ENCODE measurements at places on chromosomes 4 and X.

DNA sequence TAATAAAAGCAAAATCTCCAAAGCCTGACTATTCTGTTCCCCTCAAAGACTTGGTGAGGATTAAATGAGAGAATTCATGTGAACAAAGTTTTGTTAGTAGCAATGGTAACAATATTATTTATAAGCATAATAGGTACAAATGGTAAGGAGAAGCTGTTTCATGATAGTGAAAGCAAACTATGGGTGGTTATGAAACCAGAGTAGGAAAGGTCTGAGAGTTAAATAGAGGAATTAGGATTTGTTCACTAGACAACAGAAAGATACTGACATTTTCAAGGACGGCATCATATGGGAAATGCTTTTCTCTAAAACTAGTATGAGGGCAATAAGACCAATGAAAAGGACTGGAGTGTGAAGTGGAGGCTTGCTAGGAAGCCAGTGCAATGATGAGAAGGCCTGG lies 128.6 kb upstream of the FTHL17 start:
- no peak for DNase-seq

DNA sequence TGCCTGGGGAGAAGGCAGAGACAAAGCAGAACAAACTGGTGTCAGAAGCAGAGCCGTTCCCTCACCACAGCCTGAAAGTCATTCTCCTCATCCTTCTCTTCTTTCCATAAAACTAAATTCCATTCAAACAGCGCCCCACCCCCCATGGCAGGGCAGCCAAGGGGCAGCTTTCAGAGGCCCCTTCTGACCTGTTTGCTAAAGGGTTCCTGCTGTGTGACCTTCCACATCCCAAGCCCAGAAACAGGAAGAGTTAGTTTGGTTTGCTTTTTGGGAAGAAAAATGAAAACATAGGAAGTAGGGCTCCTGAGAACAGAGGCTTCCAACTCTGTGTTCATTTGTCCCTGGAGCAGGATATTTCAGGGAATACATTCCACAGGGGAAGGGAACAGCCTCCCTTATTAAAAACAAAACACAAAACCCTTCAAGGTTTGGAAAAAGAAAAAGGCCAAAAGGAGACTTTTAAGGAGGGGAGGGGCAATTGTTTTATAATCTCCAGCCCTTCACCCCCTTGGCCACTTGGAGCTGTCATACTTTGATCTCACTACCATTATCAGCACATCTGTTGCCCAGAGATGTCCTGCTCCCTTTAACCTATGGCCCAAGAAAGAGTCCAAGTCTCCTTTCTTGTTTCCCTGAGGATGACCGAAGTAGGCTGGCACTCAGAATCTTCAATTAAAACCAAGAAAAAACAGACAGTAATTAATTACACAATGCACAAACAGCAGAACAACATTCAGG lies 25.3 kb downstream of the STARD8 start:
- DNase-seq = no peak

GRCh38 chr4:75698162-75698962 lies 25.2 kb upstream of the G3BP2 start:
- no peak for DNase-seq

- DNase-seq = no peak
Measured at GRCh38 chr4:2930135-2930757, 33.0 kb downstream of the NOP14 start.

DNA sequence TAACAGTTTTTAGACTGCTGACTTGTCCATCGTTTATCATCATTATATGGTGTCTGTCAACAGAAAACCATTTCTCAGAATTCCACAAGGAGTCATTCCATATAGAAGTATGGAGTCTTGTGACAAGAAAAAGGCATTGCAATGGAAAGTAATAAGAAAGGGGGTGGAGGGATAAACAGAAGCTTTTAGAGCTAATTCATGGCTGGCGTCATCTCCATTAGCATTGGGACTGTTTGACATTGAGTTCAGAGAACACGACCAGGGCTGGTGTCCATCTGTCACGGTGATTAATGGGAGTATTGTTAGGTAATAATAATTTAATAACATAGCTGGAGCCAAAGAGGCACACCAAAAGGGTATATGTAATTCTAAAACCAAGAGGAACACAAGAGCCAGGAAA lies 101.9 kb upstream of the SFRP2 start:
- no peak for DNase-seq

DNA sequence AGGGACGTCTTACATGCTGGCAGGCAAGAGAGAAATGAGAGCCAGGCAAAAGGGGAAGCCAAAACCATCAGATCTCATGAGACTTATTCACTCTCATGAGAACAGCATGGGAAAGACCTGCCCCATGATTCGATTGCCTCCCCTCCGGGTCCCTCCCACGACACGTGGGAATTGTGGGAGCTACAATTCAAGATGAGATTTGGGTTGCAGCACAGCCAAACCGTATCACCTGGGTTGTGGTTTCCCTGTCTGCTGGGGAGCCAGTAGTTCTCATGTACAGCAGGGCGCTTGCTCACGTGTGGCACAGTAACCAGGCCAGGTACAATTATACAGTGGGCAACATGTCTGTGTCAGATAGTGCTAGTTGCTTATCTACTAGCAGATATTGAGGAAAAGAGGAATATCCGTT lies 11.1 kb upstream of the RS1 start:
- no peak for DNase-seq

GRCh38 chrX:30627818-30628652 lies 25.2 kb upstream of the GK start:
- peak; percentile 21 for DNase-seq

- no peak for DNase-seq
Measured at GRCh38 chr4:1713003-1713851, 1.1 kb upstream of the SLBP start.

All from cardiac muscle cell (in vitro differentiated cells and primary cell).